ENCODE measurements at places on chromosomes 2 and 18. TPM values are rescaled to one million over a fixed set of nuclear protein-coding genes. Genes with fewer than 3 reads are reported as not detected.

Gene EPB41L3
- not detected for total RNA-seq

Gene CKAP2L
- total RNA-seq: 23.0 TPM

Gene NPHP1
- total RNA-seq: 2.5 TPM

Gene ASPRV1
- 0.61 TPM for total RNA-seq

Gene SLC16A14
- total RNA-seq: 0.84 TPM

Gene ST6GAL2
- total RNA-seq: not detected

Gene IGFBP2
- total RNA-seq: 5.8 TPM

Gene CNGA3
- not detected for total RNA-seq

Gene ACKR3
- 1.6 TPM for total RNA-seq

Gene MYO3B
- total RNA-seq: 0.31 TPM

Gene EPC2
- total RNA-seq: 22.7 TPM

Gene TEKT4
- total RNA-seq: not detected

Gene DNER
- total RNA-seq: not detected

Gene ZNF892
- total RNA-seq: 3.4 TPM

Gene TRIM43
- total RNA-seq: not detected

Gene DUSP19
- 3.4 TPM for total RNA-seq

Gene RNF125
- total RNA-seq: 23.6 TPM

Gene CREG2
- not detected for total RNA-seq

Gene FIGN
- total RNA-seq: not detected

Gene HOXD3
- not detected for total RNA-seq

Gene MERTK
- total RNA-seq: 0.65 TPM

Gene MEP1B
- not detected for total RNA-seq

Gene CELF4
- not detected for total RNA-seq

Gene SLC30A3
- total RNA-seq: 0.23 TPM

Gene CTAGE1
- total RNA-seq: not detected

Gene CYBRD1
- 0.97 TPM for total RNA-seq

Gene HOXD1
- total RNA-seq: not detected

Gene EVX2
- total RNA-seq: not detected

Gene ZSWIM2
- total RNA-seq: not detected

Gene NETO1
- total RNA-seq: not detected

Gene MTERF4
- 41.3 TPM for total RNA-seq

Gene COL5A2
- total RNA-seq: 1.5 TPM

Gene UPP2
- total RNA-seq: not detected

Gene DUSP2
- total RNA-seq: 298 TPM

Gene PTPRN
- 0.42 TPM for total RNA-seq

Gene LBX2
- 0.51 TPM for total RNA-seq

Gene NDUFS1
- 101 TPM for total RNA-seq

Gene IL1F10
- total RNA-seq: not detected

Gene SFT2D3
- total RNA-seq: 3.5 TPM

Gene LYPD6B
- total RNA-seq: not detected

Gene TNFRSF11A
- total RNA-seq: 1.6 TPM

Gene NOL4
- total RNA-seq: not detected

Gene ZCCHC2
- 32.6 TPM for total RNA-seq

Gene SFTPB
- not detected for total RNA-seq

Gene FHL2
- total RNA-seq: 2.5 TPM

Gene NAPG
- 34.3 TPM for total RNA-seq

Gene EGR4
- total RNA-seq: 0.48 TPM

Gene MYO5B
- total RNA-seq: not detected

Gene IMPACT
- total RNA-seq: 14.5 TPM

Gene CPS1
- 1.6 TPM for total RNA-seq
